Stimulated activated naive CD4-positive, alpha-beta T cell (primary cell): ENCODE measurements at places on chromosomes 13 and 19.

GRCh38 chr19:1437609-1438008 lies 587 bp upstream of the RPS15 start:
- DNase-seq: no peak

DNA sequence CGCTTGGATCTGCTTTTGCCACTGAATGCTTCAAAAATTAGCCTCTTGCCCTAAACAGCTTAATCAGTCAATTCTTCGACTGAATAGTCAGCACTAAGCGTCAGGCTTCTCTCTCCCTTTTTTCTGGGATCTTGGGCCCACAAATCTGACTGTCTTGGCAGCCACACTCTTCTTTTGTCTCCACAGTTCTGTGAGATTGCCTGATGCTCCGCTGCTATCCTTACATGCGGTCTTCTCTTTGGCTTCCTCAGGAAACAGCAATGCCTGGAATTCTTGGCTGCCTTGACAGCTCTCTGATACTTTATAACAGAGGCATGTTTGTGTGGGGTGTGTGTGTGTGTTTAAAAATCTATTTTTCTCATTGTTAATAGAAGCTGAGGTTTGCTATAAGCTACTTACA lies 32.6 kb downstream of the ERCC5 start:
- no peak for DNase-seq

GRCh38 chr13:30600496-30600895 lies 17.2 kb upstream of the USPL1 start:
- no peak for DNase-seq

DNA sequence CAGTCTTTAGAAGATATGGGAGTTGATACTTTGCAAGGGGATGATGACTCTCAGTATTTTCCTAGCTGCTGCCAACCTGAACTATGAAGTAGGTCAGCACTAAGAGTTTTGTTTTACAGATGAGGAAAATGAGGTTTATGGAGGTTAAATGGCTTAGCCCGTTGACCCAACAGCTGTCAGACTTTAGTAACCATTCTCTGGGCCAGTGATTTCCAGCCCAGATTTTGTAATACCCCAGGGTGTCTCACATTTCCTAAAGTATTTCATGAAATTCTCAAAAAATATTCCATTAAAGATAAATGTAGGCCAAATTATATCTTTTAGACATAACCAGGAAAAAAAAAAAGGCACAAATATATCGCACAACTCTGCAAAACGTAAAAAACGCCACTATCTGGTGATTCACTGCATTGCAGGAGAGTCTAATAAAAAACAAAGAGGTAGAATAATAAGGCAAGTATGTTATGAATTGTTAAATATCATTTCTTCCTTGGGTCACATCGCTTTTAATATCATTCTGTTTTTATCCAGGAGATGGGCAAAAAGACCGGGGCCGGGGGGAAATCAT lies 112.5 kb downstream of the DACH1 start:
- no peak for DNase-seq

- DNase-seq: no peak
These were observed 66.6 kb downstream of the RUBCNL start for GRCh38 chr13:46320406-46320805.
